Endothelial cell of coronary artery (primary cell): ENCODE measurements at places on chromosomes 1 and 21. TPM values are rescaled to one million over a fixed set of nuclear protein-coding genes. Genes with fewer than 3 reads are reported as not detected.

Gene PLA2G2C
- not detected in 2 replicates for total RNA-seq

Gene AGPAT3
- 26.6 and 48.9 TPM in 2 replicates for total RNA-seq

Gene CFHR1
- 0.28 TPM in 1 of 2 replicates, not detected in the other for total RNA-seq

Gene PTPN22
- 1.0 and 3.7 TPM in 2 replicates for total RNA-seq

Gene WNT4
- total RNA-seq = 0.09 TPM in 2 replicates

Gene RHCE
- total RNA-seq = 0.09 and 0.19 TPM in 2 replicates

Gene RC3H1
- total RNA-seq = 13.5 and 17.5 TPM in 2 replicates

Gene SLC44A3
- total RNA-seq = 0.27 and 0.28 TPM in 2 replicates

Gene LCE1B
- total RNA-seq = not detected in 2 replicates

Gene PTGFR
- total RNA-seq = 0.19 and 0.72 TPM in 2 replicates

Gene ZNF670
- total RNA-seq = 4.5 and 5.6 TPM in 2 replicates

Gene NFYC
- 17.5 and 21.8 TPM in 2 replicates for total RNA-seq

Gene DYRK3
- 12.6 and 13.6 TPM in 2 replicates for total RNA-seq
